ENCODE measurements at places on chromosomes 3 and 15.

DNA sequence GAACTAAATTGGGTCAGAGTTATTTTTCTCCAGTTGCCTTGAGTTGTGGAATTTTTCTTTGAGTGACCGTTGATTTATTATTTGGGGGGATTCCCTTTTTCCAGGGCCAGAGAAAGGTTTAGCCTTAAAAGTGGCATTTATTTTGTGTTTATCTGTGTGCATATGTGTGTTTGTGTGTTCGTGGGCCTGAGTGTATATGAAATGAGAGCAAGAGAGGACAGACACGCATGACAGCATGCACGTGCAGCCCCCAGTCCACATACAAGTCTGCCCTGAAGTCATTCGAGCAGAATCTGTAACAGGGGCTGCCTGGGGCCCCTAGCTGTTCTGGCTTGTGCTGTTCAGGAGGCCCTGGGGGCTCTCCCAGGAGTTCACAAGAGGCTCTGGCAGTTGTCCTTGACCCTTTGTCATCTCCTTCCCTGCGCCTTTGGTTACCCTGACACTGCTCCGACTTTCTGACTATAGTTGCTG, 18.3 kb upstream of the TRAK1 start:
- no peak for DNase-seq

GRCh38 chr3:196666001-196666867, 26.7 kb downstream of the NRROS start:
- peak; percentile 87 for DNase-seq

DNA sequence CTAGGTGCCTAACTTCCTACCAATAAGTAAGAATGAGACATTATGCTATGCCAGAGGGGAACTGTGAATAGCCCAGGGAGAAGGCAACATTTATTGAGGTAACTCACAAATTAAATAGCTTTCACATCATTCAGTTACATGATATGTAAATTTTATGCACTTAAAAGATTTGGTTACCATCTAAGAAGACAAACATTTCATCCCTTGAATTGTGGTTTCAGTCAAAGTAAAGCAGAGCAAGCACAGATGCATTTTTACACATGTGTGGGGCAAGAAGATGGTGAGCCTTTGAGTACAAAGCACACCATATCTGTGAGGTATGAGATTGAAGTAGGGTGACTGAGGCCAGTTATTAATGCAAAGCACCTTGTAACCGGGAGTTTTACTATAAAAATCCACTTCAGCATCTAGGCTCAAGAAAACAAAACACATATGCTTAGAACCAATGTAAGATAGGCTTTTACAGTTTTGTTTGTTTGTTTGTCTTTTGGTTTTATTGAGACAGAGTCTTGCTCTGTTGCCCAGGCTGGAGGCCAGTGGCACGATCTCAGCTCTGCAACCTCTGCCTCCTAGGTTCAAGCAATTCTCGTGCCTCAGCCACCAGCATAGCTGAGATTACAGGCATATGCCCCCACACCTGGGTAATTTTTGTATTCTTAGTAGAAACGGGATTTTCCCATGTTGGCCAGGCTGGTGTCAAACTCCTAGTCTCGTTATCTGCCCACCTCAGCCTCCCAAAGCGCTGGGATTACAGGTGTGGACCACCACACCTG, 3.5 kb downstream of the PLSCR2 start:
- no peak for DNase-seq

- DNase-seq, result no peak
Measured at GRCh38 chr15:100972975-100973350, 53.8 kb downstream of the LRRK1 start.

DNA sequence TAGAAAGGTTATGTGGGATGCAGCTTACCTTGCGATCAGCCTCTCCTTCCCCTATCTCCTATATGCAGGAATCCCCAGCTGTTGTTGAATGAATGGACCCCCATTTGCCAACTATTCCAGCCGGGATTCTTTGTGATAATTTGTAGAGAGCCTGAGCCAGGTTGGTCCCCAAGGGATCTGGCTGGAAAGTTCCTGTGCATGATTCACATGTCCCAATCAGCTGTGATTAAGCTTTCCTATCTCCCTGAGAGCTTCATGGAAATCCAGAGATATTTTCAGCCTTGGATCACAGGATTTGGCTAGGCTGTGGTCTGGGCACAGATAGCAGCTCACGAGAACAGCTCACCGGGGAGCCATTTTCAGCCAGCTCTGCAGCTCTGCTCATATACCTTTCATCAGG, 76.7 kb downstream of the ARNT2 start:
- DNase-seq, result no peak

GRCh38 chr15:63052077-63052841, 9.7 kb downstream of the TPM1 start:
- peak; percentile 29 for DNase-seq

- DNase-seq, result no peak
Measured at GRCh38 chr3:147903026-147903425, 493.9 kb downstream of the ZIC1 start.

- DNase-seq, result no peak
Measured at GRCh38 chr15:28920781-28921331, 35.1 kb downstream of the APBA2 start.

- no peak for DNase-seq
Measured at GRCh38 chr15:70802629-70803028, 39.3 kb upstream of the UACA start.

GRCh38 chr15:31774045-31774444, 256.3 kb upstream of the CHRNA7 start:
- no peak for DNase-seq

DNA sequence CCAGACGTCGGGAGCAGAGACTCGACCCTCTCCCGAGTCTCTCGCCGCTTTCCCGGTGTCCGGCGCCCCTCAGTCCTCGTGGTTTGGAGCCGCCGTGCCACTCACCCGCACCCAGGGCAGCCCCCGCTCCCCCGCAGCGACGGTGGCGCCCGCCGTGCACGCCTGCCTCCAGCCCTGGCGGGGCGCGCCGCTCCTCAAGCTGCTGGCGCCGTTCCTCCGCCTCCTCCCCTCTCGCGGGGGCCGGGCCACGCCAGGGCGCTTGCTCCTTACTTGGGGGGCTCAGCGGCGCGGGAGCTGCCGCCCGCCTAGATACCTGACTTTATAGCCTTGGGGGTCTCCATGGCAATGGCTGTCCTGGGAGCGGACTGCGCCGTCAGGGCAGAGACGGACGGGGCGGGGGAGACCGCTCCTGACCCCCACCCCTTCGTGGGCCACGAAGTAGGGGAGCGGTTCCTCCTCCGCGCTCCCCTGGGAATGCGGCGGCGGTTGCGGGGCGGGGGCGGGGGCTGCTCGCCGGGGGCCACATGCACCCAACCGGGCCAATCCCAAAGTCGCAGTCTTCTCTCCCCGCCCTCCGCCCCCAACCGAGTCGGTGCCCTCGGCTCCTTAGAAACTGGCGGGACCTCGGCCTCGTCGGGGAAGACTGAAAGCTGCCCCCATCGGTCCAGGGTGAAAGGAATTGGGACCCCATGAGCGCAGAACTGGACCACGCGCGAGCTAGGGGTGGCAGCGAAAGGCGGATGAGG, at the start of gene ANKRD63:
TSS of gene ANKRD63 (minus strand) at position 196 of the 746 bp plus-strand sequence. CDS start 478 bp downstream, outside the sequence.
- DNase-seq, result peak; percentile 49

- no peak for DNase-seq
Measured at GRCh38 chr3:148512648-148513047, 185.1 kb upstream of the AGTR1 start.

- no peak for DNase-seq
Measured at GRCh38 chr15:36914960-36915808, 185.2 kb downstream of the MEIS2 start.

- DNase-seq, result peak; percentile 22
Measured at GRCh38 chr3:184812662-184813042, 686 bp downstream of the VPS8 start.

DNA sequence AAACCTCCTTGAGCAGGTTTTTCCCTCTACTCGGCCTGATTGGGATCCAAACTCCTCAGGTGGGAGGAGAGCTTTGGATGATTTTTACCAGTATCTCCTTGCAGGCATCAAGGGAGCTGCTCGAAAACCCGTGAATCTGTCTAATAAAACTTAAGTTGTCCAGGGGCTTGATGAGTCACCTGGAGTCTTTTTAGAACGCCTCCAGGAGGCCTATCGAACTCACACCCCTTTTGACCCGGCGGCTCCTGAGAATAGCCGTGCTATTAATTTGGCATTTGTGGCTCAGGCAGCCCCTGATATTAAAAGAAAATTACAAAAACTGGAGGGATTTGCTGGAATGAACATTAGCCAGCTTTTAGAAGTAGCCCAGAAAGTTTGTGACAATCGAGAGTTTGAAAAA, 41.6 kb downstream of the ZBTB11 start:
- DNase-seq, result no peak

GRCh38 chr3:24963762-24964625, 464.1 kb upstream of the RARB start:
- DNase-seq, result no peak

GRCh38 chr3:57706462-57706861, 13.6 kb upstream of the DENND6A start:
- no peak for DNase-seq

DNA sequence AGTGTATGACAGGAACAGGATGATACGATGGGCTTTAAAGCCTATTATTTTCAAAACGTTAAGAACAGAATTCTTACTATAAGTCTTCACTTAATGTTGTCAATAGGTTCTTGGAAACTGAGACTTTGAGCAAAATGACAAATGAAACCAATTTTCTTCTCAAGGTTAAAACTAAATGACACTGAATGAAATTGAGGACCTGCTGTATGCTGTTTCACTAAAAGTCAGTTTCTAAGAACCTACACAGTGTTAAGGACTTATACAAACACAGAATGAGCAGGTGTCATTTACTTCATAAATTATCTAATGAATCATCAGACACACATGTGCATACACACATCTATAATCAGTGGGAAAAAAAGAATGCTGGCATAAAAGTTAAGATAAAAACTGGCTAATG, 106.9 kb downstream of the RFTN1 start:
- no peak for DNase-seq

- DNase-seq, result no peak
Measured at GRCh38 chr3:135636596-135636995, 328.9 kb upstream of the PPP2R3A start.

DNA sequence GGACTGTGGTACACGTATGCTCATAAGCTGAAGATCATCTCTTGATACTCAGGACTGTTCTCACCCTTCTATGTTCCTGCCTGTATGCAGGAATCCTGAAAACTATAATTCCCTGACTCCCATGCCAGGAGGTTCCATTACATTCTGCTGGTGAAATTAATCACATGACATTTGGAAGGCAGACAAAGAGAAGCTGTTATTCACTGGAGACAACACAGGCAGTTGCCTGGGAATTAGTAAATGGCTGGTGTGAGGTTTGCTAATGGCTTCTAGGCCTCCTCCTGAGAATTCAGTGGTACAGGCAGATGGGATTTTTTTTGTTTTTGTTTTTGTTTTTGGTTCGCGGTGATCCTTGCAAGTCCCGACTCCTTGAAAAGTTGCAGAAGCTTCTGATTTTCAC, 91.4 kb downstream of the CTNNB1 start:
- DNase-seq, result no peak

DNA sequence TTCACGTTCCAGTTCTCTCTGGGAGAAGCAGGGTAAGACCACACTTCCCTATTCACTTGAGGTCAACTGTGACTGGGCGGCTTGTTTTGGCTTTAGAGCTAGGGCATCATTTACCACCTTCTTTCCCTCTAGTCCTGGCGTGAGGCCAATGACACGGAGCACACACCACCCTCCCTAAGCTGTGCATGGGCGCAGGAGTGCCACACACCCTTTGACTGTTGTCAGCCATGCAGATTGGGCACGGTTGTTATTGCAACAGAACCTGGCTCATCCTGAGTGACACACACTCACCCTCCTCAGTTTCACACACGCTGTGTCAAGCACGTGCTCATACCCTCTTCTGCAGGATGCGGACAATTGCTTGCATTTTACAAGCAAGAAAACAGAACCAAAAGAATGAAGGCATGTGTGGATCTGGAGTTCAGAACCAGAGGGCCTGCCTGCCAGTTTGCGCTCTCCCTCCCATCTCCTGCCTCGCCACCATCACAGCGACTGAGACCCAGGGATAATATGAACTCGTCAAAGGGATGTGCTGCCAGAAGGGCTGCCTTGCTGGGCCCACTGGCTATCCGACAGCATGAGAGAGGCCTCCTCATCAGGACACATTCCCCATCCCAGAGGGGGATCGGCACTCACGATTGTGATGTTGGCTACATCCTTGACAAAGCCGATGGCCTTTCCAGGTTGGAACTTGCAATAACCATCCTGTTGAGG, 17.6 kb downstream of the CTSH start:
- no peak for DNase-seq

DNA sequence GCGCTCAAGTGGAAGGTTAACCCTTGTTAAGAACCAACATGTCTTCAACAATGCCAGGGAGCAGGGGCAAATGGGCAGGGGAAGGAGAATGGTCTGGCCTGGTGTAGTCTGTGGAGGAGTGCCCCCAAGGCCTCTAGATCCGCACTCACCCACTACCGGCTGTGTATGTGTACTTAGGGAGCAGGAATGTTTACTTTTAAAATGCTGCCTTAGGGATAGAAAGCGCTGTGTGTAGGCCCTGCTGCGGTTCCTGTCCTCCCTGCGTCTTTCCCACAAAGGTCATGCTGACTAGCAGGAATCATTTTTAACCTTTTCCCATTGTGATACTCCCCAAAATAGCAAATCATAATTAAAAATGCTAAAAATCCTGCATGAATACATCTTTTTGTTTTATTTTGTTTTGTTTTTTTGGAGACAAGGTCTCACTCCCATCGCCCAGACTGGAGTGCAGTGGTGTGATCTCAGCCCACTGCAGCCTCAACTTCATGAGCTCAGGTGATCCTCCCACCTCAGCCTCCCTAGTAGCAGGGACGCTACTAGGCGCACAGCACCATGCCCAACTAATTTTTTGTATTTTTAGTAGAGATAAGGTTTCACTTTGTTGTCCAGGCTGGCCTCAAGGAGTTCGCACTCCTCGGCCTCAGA, 35.9 kb upstream of the CEMIP start:
- DNase-seq, result no peak

DNA sequence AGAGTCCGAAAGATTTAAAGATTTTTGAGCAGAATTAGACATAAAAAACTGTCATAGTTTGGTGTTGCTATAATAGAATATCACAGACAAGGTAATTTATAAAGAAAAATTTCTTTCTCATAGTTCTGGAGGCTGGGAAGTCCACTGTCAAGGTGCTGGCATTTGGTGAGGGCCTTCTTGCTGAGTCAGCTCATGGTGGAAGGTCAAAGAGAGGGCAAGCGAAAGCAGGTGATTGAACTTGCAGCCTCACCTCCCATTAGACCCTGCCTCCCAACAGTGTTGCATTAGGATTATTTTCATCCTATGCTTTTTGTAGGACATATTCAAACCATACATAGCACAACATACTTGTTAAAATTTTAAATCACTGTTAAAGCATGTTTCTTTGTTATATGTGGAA, 9.9 kb downstream of the SELENOT start:
- no peak for DNase-seq

- DNase-seq, result no peak
Measured at GRCh38 chr3:155690921-155691320, 54.0 kb downstream of the PLCH1 start.
